ENCODE measurements at places on chromosomes 4 and X. TPM values are rescaled to one million over a fixed set of nuclear protein-coding genes. Genes with fewer than 3 reads are reported as not detected.
A peak's percentile ranks its signal among the peaks of the same experiment; 100 is the strongest.

GRCh38 chr4:165763640-165764039 is 109.4 kb upstream of the TLL1 start:
- no peak for DNase-seq
- no peaks in the 10 kb centered on the region for H3K36me3 ChIP-seq
- no peaks in the 10 kb centered on the region for H3K27me3 ChIP-seq
- no peaks in the 10 kb centered on the region for H3K4me1 ChIP-seq
- no peak overlapping the region for H3K27ac ChIP-seq

GRCh38 chrX:30816079-30816478 is 73.0 kb downstream of the TAB3 start:
- peaks cover 6% of the 10 kb centered on the region for H3K4me1 ChIP-seq
- H3K36me3 ChIP-seq, result no peaks in the 10 kb centered on the region

GRCh38 chr4:189162073-189162789 is 778.4 kb upstream of the FRG1 start:
- H3K4me1 ChIP-seq, result no peaks in the 10 kb centered on the region
- no peak overlapping the region for H3K4me3 ChIP-seq
- DNase-seq, result no peak
- no peaks in the 10 kb centered on the region for H3K27me3 ChIP-seq
- H3K27ac ChIP-seq, result no peak overlapping the region

GRCh38 chr4:47010912-47011446 is 17.6 kb upstream of the GABRA4 start:
- peaks cover 14% of the 10 kb centered on the region for H3K4me1 ChIP-seq
- no peak for DNase-seq
- no peak overlapping the region for H3K4me3 ChIP-seq
- H3K27me3 ChIP-seq, result no peaks in the 10 kb centered on the region

DNA sequence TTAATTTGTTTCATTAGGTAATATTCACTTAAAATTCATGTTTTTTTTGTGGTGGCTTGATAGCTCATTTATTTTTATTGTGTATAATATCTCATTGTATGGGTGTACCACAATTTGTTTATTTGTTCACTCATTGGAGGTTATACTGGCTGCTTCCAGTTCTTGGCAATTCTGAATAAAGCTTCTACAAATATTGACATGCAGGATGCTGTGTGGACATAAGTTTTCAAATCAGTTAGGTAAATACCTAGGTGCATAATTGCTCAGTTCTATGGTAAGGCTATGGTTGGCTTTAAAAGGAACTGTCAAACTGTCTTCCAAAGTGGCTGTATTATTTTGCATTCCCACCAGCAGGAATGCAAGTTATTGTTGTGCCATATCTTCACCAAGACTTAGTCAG is 504.5 kb upstream of the GALNTL6 start:
- H3K36me3 ChIP-seq, result no peaks in the 10 kb centered on the region
- DNase-seq, result no peak
- H3K27ac ChIP-seq, result no peak overlapping the region
- H3K27me3 ChIP-seq, result no peaks in the 10 kb centered on the region
- no peaks in the 10 kb centered on the region for H3K4me1 ChIP-seq

DNA sequence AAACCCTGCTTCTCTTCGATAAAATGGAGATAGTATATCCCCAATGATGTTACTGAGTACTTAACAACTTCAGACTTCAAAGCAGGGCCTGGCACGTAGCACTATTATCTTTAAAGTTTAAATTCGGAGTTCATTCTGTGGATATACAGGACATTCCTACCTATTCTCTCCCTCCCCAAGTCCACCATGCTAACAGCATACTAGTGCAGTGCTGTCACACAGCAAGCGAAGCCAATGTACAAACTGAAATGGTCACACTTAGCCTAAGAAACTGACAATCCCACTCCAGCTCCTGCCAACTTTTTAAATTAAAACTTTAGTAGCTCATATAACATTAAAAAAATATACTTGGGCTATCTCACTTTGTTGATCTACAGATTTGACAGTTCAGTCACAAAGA is 1.2 kb upstream of the DNAJB14 start:
- no peaks in the 10 kb centered on the region for H3K27me3 ChIP-seq
- peak overlapping the region; percentile 94 for H3K27ac ChIP-seq
- no peak overlapping the region for H3K4me3 ChIP-seq
- H3K4me1 ChIP-seq, result peaks cover 42% of the 10 kb centered on the region
- H3K36me3 ChIP-seq, result peaks cover 48% of the 10 kb centered on the region

DNA sequence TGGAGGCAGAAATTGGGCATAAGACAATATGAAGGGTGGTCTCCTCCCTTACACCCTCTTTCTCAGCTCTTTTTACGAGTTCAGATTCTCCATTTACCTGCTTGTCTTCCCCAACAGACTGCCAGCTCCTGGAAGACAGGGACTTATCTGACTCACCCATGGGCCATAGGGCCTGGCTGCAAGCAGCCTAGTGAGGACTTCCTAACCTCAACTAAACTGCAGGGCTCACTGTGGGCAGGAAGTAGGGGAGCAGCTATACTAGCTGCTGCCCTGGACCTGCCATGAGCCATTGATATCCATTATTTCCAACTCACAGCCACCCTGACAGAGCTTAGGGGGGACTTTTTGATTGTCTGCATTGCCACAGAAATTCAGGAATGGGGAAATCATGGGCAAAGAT is 11.5 kb upstream of the ZNF718 start:
- peaks cover 31% of the 10 kb centered on the region for H3K36me3 ChIP-seq
- H3K4me3 ChIP-seq, result no peak overlapping the region
- no peak for DNase-seq

GRCh38 chr4:1563768-1564485 is 120.2 kb downstream of the FAM53A start:
- H3K27ac ChIP-seq, result no peak overlapping the region
- no peak overlapping the region for H3K4me3 ChIP-seq
- H3K4me1 ChIP-seq, result peaks cover 3% of the 10 kb centered on the region

- DNase-seq, result no peak
- H3K27me3 ChIP-seq, result no peaks in the 10 kb centered on the region
- no peak overlapping the region for H3K27ac ChIP-seq
- peaks cover 5% of the 10 kb centered on the region for H3K4me1 ChIP-seq
Measured at GRCh38 chr4:148072789-148073188, 340.9 kb downstream of the ARHGAP10 start.

DNA sequence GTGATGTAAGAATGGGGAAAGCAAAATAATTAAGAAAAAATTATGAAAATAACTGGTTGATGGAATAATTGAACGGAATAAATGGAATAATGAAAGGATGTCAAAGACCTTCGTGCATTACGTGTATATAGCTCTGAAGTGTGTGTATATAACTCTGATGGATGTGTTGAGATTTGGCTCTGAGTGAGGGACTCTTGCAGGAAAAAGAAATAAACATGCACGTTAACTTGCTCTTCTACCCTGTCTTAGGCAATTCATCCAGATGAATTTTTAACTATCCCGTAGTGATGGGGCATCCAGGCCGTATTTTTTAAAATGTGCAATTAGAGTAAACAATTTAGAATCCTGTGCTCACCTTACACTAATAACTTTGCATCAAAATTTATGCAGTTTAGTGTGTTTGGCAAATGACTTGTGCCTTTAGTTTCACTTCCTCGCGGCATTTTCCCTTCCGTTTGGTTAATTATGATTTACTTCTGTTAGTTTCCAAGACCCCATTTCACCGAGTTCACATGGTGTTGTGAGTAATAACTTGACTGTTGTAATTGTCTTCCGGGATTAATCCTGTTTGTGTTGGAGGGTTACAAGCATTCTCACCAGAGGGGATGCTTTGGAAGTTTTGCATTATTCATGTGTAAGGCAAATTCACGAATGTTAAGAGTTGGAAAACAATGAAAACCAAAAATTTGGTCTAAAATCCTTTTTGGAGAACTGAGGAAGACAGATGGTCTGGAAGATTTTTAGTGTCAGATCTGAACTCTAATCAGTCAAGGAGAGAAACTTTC is 256.5 kb upstream of the FAT1 start:
- H3K36me3 ChIP-seq, result no peaks in the 10 kb centered on the region
- H3K27ac ChIP-seq, result no peak overlapping the region
- no peak overlapping the region for H3K4me3 ChIP-seq

GRCh38 chr4:162706051-162706450 is 460.6 kb downstream of the NAF1 start:
- H3K4me3 ChIP-seq, result no peak overlapping the region
- H3K27me3 ChIP-seq, result no peaks in the 10 kb centered on the region
- H3K36me3 ChIP-seq, result no peaks in the 10 kb centered on the region
- no peak for DNase-seq

DNA sequence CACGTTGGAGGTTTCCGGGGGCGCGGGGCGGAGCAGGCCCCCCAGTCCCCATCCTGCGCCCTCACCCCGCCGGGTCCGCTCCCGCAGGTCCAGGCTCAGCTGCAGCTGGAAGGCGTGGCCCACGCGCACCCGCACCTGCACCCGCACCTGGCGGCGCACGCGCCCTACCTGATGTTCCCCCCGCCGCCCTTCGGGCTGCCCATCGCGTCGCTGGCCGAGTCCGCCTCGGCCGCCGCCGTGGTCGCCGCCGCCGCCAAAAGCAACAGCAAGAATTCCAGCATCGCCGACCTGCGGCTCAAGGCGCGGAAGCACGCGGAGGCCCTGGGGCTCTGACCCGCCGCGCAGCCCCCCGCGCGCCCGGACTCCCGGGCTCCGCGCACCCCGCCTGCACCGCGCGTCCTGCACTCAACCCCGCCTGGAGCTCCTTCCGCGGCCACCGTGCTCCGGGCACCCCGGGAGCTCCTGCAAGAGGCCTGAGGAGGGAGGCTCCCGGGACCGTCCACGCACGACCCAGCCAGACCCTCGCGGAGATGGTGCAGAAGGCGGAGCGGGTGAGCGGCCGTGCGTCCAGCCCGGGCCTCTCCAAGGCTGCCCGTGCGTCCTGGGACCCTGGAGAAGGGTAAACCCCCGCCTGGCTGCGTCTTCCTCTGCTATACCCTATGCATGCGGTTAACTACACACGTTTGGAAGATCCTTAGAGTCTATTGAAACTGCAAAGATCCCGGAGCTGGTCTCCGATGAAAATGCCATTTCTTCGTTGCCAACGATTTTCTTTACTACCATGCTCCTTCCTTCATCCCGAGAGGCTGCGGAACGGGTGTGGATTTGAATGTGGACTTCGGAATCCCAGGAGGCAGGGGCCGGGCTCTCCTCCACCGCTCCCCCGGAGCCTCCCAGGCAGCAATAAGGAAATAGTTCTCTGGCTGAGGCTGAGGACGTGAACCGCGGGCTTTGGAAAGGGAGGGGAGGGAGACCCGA is 14.0 kb downstream of the SHOX start:
- H3K4me1 ChIP-seq, result no peaks in the 10 kb centered on the region
- DNase-seq, result no peak
- no peak overlapping the region for H3K27ac ChIP-seq
- H3K36me3 ChIP-seq, result no peaks in the 10 kb centered on the region
- no peak overlapping the region for H3K4me3 ChIP-seq
- H3K27me3 ChIP-seq, result peaks cover 58% of the 10 kb centered on the region

- peaks cover 4% of the 10 kb centered on the region for H3K27me3 ChIP-seq
- no peaks in the 10 kb centered on the region for H3K4me1 ChIP-seq
- no peak for DNase-seq
Measured at GRCh38 chrX:12439416-12439815, 301.1 kb downstream of the FRMPD4 start.

DNA sequence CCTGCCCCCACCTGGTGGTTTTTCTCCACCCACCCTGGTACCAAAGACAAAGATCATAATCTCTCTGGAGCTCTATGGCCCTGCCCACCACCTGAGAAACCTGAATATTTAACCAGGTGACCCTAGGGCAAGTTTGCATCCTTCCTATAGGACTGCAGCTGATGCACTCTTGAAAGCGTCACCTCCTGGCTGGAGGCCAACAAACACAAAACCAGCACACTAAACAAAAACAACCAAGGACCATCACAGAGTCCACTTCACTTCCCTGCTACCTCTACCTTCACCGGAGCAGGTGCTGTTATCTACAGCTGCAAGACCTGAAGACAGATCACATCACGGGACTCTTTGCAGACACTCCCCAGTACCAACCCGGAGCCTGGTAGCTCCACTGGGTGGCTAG is 296.7 kb upstream of the FGF13 start:
- H3K4me1 ChIP-seq, result no peaks in the 10 kb centered on the region
- H3K27me3 ChIP-seq, result no peaks in the 10 kb centered on the region
- no peaks in the 10 kb centered on the region for H3K36me3 ChIP-seq
- no peak overlapping the region for H3K27ac ChIP-seq
- H3K4me3 ChIP-seq, result no peak overlapping the region

The CLTRN gene
- 0.80 TPM for total RNA-seq

The INTS12 gene
- total RNA-seq, result 28.5 TPM

The AVPR2 gene
- total RNA-seq, result not detected

The CSAG3 gene
- not detected for total RNA-seq

The KLKB1 gene
- not detected for total RNA-seq

The ATP6AP2 gene
- total RNA-seq, result 51.2 TPM

The RGS12 gene
- total RNA-seq, result 2.9 TPM

The TLR2 gene
- 1.2 TPM for total RNA-seq

The LDB2 gene
- not detected for total RNA-seq

The XG gene
- not detected for total RNA-seq

The CT45A10 gene
- not detected for total RNA-seq

The FANCB gene
- total RNA-seq, result 14.0 TPM

The CLDN34 gene
- not detected for total RNA-seq

The TLR1 gene
- total RNA-seq, result 2.4 TPM

The LRPAP1 gene
- 61.2 TPM for total RNA-seq

The KIT gene
- 0.28 TPM for total RNA-seq

All from activated naive CD8-positive, alpha-beta T cell treated with anti-CD3 and anti-CD28 coated beads for 36 hours (primary cell).